OCI-M1 (cell line): ENCODE measurements at places on chromosomes 3 and 15.

- no peak for DNase-seq
Observed at GRCh38 chr3:139477710-139478640, 1.7 kb upstream of the RBP2 start.

DNA sequence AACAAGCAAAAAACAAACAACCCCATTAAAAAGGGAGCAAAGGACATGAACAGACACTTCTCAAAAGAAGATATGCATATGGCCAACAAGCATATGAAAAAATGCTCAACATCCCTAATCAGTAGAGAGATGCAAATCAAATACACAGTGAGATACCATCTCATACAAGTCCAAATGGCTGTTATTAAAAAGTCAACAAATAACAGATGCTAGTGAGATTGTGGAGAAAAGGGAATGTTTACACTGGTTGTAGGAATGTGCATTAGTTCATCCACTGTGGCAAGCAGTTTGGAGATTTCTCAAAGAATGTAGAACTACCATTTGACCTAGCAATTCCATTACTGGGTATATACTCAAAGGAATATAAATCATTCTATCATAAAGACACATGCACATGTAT, 44.5 kb downstream of the RIOX2 start:
- no peak for DNase-seq

- DNase-seq = peak; percentile 47
Observed at GRCh38 chr3:160747422-160747821, 8.6 kb upstream of the PPM1L start.

DNA sequence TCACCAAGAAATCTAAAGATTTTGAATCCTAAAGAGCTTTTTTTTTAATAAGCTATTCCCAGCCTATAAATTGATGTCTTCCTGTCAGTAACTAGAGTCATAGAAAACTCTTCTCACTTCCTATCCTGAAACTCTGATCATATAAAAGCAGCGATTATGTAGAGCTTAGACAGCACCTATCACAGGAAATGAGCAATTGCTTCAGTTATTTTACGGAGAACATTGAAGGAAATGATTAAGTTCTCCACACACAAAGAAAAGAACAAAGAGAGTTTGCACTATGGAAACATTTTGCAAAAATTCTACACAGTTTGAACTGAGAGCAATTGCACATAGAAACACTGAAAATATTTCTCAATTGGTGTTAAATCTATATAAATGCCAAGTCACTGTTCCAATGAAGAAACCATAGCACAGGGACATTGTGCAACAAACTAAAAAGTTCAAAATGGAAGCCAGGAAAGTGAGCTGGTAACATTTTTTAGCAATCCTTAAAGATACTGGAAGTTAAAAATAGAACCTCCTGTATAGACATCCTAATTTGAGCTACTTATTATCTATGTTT, 291.5 kb upstream of the ARHGEF26 start:
- no peak for DNase-seq

DNA sequence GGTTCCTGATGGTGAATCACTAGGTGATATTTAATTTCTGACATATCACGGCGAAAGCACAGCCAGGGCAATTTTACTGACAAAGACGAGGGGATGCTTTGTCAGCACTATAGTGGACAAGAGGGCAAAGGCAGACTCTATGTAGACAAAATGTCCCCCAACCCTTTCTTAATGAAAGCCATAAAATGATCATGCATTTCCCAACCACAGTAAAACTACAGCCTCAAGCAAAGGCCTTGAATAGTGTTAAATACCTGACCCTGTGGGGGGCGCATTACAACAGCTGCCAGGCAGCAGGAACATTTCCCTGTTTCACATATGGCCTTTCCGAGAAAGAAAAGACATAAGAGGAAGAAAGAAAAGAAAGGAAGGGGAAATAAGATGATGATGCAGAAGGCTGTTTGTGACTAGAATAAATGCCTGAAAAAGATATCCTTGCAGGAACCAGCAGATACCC, 49.5 kb downstream of the GLDN start:
- no peak for DNase-seq

DNA sequence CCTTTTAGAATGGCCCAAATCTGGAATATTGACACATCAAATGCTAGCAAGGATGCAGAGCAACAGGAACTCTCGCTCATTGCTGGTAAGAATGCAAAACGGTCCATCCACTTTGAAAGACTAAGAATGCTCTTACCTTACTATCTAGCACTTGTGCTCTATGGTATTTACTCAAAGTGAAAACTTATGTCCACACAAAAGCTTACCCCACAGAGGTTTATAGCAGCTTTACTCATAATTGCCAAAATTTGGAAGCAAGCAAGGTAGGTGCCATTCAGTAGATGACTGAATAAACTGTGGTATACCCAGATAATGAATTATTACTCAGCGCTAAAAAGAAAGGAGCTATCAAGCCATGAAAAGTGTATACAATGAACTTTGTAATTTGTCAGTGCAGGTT, 96.4 kb downstream of the CTNNB1 start:
- DNase-seq = no peak

- DNase-seq = no peak
Observed at GRCh38 chr15:77517579-77517978, 96.9 kb downstream of the HMG20A start.

GRCh38 chr3:177341736-177342419, 144.6 kb upstream of the TBL1XR1 start:
- DNase-seq = no peak

DNA sequence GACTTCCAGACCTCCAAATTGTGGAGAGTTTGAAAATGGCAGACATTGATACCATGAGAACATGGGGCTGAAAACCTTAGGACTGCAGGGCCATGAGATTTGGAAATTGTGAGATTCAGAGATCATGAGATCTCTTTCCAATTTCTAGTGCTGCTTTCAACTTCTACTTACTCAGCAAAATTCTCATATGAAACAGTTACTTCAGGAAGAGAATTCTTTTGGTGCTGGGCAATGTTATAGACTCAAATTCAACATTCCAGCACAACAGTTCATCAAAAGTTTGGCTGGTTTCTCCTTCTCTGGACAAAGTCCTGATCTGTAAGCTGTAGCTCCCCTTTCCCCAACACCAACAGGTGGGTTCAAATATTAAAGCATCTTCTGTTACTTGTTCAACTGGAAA, 506.9 kb upstream of the NECTIN3 start:
- DNase-seq = no peak

- no peak for DNase-seq
Observed at GRCh38 chr3:102089239-102089638, 239.9 kb downstream of the NFKBIZ start.

DNA sequence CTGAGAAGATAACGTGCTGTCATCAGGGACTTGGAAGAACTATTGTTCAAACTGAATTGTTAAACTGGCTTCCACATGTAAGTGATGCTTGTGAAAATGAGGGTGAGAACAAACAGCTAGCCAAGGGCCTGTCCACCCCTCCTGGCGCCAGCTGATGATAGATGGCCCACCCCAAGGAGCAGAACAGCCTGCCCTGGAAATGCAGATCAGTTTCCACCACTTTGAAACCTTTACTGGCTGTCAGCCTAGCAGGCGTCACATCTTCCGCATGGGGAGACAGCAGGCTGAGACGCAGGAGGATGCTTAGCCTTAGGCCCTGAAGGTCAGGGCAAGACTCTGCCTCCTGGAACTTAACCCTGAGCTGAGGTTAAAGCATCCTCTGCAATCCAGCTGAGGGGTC, 6.4 kb upstream of the SLC51B start:
- no peak for DNase-seq

DNA sequence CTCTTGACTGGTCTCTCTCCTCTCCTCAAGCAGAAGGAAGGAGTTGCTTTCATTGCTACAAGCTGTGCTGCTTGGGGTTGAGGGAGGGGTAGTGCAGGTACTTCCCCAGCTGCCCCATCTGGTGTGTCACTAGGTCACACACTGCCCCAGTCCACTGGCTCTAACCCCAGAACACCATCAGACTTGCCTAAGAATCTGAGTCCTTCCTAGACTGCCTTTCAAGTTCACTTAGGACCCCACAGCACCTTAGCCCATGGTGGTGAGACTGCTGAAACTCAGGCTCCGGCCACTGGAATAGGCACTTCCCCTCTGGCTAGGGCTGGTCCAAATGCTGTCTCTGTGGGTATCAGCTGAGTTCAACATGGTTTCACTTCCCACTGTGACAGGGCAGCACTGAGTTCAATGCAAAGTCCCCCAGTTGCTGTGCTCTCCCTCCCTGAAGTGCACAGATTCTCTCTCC, 279.7 kb upstream of the GOLGA6L4 start:
- no peak for DNase-seq

DNA sequence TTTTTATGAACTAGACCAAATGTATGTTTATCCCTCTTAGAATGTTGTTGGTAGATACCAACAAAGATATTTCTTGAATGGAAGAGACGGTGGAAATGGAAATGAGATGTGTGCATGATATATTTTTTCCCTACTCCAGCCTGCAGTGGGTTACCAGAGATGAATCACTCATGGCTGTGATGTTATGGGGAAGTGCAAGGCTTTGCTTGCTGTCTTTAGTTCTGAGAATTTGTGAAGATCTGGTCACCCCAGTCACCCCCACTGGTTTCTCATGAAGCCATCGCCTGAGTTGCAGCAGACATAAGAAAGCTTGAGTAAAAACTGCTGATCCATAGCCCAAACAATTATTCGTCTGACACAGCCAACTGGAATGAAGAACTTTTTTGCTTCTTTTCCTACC, 78.1 kb upstream of the EOMES start:
- peak; percentile 10 for DNase-seq

DNA sequence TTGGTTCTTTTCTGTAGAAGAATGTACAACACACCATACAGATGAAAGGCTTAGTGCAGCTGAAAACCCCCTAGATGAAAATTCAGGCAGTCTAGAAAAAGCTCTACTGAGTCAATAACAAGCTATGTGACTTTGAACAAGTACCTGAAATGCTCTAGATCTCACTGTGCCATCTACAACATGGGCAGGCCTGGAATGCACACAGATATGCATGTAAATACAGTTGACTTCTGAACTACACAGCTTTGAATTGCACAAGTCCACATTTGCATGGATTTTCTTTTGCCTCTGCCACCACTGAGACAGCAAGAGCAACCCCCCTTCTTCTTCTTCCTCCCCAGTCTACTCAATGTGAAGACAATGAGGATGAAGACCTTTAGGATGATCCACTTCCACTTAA, 98.4 kb downstream of the CNTN3 start:
- no peak for DNase-seq

GRCh38 chr3:29065211-29065785, 215.6 kb upstream of the RBMS3 start:
- no peak for DNase-seq

DNA sequence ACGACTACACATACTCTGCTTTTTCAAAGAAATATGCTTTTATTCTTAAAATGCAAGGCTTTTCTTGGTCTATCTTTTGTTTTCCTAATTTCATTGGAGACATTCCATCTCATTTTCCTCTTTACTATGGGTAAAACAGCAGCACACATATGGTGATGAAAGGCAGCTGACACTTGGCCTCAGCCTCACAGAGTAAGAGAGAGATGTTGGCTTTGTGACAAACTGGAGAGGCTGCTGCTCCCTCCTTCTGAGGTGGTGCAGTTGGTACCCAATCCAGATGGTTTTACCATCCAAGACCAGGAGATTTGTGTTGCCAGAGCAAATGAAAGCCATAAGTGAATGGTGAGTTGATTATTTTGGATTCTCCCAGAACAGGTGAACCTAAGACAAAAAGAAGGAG, 13.2 kb upstream of the SLC2A2 start:
- no peak for DNase-seq

- DNase-seq = no peak
Observed at GRCh38 chr3:147423537-147423797, 14.3 kb downstream of the ZIC1 start.

DNA sequence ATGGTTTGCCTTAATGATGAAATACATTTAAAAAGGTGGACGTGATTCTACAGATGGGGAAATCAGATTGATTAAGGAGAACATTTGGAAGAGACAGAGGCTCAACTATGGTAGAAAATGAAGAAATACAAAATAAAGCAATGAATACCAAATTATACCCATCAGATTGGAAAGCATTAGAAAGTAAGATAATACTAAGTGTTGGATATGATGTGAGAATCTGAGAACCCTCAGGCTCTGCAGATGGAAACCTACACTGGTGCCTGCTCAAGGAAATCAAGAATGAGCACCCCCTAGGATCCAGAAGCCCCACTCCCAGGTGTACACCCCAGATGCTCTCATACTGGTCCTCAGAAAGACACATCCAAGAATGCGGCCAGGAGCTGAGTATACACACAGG, 4.6 kb downstream of the FAM174B start:
- no peak for DNase-seq

- DNase-seq = peak; percentile 49
Observed at GRCh38 chr3:187025254-187025655, 94.9 kb downstream of the ST6GAL1 start.

DNA sequence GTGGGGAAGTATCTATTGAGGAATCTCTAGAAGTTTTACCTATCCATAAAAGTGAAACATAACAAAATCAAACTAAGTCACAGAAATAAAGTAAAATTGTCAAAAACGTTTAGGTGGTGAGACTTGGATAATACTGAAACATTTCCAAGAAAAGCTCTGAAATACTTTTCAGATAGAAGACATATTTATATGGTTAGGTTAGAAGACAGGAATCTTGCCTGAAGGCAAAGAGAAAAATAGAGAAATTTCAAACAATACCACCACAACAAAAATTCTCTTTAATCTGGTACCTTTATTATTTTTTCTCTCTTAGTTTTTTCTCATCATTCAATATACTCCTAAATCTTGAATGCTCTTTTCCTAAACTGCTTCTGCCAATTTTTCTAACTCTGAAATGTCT, 222.7 kb upstream of the PLSCR5 start:
- DNase-seq = no peak

GRCh38 chr15:56233549-56233948, 10.1 kb downstream of the RFX7 start:
- DNase-seq = no peak

GRCh38 chr3:33355611-33356010, 78.4 kb downstream of the FBXL2 start:
- DNase-seq = peak; percentile 77

- DNase-seq = no peak
Observed at GRCh38 chr3:23734481-23734880, 71.3 kb upstream of the UBE2E1 start.

GRCh38 chr15:49288391-49288790, 118.3 kb downstream of the GALK2 start:
- no peak for DNase-seq

DNA sequence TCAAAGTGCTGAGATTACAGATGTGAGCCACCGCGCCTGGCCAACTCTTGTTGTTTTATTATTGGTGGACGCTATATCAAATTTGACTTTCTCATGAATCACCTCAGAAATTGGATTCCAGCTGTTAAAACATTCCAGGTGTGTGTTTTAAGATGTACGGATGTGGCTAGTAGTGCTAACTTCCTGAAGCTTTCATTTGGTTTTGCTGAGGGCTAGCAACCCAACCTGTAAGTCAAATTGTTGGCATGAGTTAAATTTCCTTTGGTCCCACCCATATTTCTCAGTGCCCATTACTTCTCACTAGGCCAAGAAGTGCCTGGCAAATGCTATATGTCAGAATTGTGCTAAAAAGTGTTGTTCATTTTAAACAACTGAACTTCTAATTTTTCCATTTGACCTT, 13.1 kb upstream of the KAT2B start:
- no peak for DNase-seq

DNA sequence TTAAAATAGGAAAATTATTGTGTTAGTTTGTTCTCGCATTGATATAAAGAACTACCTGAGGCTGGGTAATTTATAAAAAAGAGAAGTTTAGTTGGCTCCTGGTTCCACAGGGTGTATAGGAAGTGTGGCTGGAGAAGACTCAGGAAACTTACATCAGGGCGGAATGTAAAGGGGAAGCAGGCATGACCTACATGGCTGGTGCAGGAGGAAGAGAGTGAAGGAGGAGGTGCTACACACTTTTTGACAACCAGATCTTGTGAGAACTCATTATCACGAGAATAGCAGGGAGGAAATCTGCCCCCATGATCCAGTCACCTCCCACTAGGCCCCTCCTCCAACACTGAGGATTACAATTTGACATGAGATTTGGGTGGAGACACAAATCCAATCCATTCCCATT, 490.7 kb downstream of the RBMS3 start:
- DNase-seq = peak; percentile 46
